ENCODE measurements at places on chromosomes 1 and 21. TPM values are rescaled to one million over a fixed set of nuclear protein-coding genes. Genes with fewer than 3 reads are reported as not detected.

DNA sequence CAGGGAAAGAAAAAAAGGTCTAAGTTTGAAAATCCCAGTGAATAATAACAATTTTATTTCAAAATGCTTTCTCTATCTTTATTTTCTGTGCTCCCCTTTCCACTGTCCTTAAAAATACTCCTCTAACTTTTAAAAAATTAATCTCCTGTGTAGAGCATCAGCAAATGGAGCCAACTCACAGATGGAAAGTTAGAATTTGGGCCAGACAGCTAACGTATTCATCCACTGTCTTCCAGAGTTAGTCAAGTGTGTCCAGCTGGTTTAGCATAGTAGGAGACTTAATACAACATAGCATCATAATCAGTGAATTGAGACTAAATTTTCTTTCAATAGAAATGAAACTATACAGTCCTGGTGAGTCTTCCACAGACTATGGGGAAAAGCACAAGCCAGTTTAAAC, 419.0 kb upstream of the LRRC7 start:
- DNase-seq, result no peak
- no peaks in the 10 kb centered on the region for H3K27me3 ChIP-seq
- H3K4me1 ChIP-seq, result no peaks in the 10 kb centered on the region
- H3K4me3 ChIP-seq, result no peak overlapping the region
- no peak overlapping the region for H3K27ac ChIP-seq
- H3K36me3 ChIP-seq, result no peaks in the 10 kb centered on the region

- H3K4me1 ChIP-seq, result peaks cover 26% of the 10 kb centered on the region
- peak overlapping the region; percentile 86 for H3K27ac ChIP-seq
- H3K27me3 ChIP-seq, result no peaks in the 10 kb centered on the region
- no peaks in the 10 kb centered on the region for H3K36me3 ChIP-seq
- peak; percentile 74 for DNase-seq
Measured at GRCh38 chr1:218705911-218706893, 361.1 kb downstream of the TGFB2 start.

GRCh38 chr1:184455786-184456185, 69.0 kb downstream of the C1orf21 start:
- no peaks in the 10 kb centered on the region for H3K27me3 ChIP-seq
- no peak overlapping the region for H3K27ac ChIP-seq
- H3K4me1 ChIP-seq, result no peaks in the 10 kb centered on the region
- no peaks in the 10 kb centered on the region for H3K36me3 ChIP-seq

GRCh38 chr1:28056129-28056925, 32.1 kb downstream of the EYA3 start:
- H3K27me3 ChIP-seq, result no peaks in the 10 kb centered on the region
- no peak overlapping the region for H3K4me3 ChIP-seq
- no peak overlapping the region for H3K27ac ChIP-seq

DNA sequence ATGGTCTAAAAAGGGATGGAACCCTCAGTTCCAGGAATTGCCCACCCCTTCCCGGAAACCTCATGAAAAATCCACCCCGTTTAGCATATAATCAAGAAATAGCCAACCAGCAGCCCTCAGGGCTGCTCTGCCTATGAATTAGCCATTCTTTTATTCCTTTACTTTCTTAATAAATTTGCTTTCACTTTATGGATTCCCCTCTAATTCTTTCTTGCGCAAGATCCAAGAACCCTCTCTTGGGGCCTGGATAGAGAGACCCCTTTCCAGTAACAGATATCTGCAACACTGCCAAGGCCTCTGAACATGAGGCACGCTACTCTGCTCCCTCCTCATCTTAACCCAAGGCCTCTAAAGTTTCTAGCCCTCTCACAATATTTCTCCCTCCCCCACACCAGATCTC, 58.9 kb upstream of the POU2F1 start:
- H3K27me3 ChIP-seq, result peaks cover 11% of the 10 kb centered on the region
- H3K4me3 ChIP-seq, result no peak overlapping the region
- H3K36me3 ChIP-seq, result no peaks in the 10 kb centered on the region
- no peak for DNase-seq
- no peaks in the 10 kb centered on the region for H3K4me1 ChIP-seq

Gene SPRR1B
- not detected for polyA plus RNA-seq

Gene FCGR3A
- not detected for polyA plus RNA-seq

Gene SH3BGR
- polyA plus RNA-seq, result not detected

Gene MCOLN3
- polyA plus RNA-seq, result not detected
